Stimulated activated CD4-positive, alpha-beta T cell treated with anti-CD3 and anti-CD28 coated beads, Interleukin-2, amount 100 ng/mL, for 48 hours (primary cell): ENCODE measurements at places on chromosomes 2 and 18.

DNA sequence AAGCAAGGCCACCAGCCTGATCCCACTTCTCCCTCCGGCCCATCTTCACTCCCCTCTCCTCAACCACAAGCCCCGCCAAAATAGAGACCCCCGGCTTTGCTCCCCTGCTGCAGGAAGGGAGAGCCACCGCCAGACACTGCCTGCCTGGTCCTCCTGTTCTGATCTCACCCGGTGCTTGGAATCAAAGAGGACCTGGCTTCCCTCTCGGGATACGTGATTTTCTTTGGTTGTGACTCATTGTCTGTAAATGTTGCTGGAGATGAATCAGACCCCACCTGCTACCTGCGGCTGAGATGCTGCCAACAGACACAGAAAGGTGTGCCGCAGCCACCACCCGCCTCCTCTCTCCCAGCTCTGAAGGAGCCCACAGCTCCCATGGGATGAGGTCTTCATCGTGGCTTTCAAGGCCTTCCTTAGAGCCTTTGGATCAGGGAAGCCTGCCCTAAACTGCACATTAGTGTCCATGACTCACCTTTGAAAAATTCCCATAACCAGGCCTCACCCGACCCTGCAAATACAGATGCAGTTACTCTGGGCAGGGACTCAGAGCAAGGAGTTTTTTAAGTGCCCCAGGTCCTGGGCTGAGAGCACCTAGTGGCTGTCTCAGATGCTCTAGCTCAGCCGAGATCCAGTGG lies 79.4 kb upstream of the ZNF532 start:
- no peak for DNase-seq

DNA sequence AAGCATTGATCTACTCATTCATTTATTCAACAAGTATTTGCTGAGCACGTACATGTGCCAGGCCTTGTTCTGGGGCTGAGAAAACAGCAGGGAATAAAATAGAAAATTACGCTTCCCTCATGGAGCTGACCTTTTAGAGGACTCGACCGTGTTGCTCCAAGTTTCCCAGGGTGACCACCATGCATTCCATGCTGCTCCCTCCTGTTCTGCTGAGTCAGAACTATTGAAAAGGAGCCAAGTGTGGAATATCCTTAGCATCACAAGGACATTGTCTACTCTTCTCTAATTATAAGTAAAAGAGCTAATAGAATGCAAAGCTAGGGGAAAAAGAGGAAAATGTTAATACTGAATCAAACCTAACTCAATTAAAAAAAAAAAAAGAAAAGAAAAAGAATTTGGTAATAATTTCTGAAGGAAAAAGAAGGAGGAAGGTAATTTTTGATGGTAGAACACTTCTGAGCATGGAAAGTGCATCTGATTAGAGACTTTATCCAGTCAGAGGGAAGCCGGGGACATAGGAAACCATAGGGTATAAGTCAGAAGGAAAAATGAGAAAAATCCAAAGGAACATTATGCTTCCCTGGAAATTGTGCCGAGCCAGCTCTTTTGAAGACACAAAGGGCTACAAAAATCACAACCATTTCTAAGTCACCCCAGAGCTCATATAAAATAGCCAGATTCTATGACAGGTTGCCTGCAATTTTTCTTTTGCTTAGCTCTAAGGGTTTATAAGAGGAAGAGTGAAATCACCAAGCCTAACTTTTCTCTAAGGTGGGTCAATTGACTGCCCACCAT lies 339.4 kb downstream of the RND3 start:
- no peak for DNase-seq

GRCh38 chr2:156653675-156654074 lies 217.5 kb downstream of the GPD2 start:
- no peak for DNase-seq

- DNase-seq, result no peak
These were observed 557.9 kb downstream of the CCDC85A start for GRCh38 chr2:56741601-56742102.

DNA sequence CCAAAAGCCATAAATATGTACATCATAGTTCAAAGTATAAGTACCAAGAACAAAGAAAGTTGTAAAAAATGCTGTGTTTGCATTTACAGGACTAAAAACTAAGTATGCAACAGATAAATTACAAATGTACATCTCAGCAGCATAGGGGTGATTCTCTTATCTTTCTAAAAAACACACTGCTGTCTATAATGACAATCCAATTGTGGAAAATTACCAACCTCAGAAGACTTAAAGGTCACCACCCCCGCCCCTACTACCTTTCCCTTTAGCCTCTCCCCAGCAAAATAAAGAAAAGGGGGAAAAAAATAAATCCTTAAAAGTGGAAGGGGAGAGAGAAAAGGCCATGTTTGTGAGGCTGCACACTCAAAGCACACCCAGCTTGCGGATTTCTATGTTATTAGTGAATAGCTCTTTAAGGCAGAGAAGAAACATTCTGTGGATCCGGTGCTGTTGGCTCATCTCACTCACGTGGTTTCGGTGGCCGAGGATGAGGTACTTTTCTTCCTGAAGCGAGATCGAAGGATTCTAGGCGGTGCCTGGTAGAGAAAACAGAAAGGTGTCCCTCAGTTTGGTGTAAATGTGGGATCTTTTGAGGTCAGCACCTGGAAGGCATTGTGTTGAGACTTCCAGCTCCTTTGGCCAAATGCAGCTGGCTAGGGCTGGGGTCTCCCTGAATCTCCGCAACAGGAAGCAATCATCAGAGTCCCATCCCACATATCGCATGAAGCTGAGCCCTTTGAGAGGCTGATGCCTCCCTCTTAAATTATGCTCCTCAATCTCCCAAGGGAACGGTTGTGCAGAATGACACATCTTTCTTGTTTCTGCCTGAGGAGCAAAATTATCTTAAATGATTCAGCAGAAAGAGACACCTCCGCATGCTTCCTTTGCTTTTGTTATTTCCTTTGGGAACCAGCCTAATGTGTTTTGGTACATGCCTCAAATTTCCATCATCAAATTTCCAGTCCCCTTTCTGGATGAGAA lies 17.6 kb downstream of the MRPL35 start:
- DNase-seq, result no peak

DNA sequence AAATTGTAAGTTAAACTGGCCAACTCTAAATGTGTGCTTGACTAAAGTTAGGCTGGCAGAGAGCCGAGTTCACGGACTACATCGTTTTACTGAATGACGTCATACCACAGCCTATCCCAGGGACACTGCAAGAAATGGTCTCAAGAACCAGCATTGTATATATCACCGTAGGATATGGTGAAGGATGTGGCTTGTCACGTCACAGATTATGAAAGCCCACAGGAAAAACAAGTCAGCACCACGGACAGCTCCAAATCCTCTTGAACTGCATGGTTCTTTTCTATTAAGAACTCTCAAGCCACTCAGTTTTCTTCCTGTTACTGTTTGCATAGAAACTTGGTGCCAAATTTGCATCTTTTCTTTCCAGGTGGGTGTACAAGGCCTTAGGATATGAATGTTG lies 85.1 kb upstream of the ACAA2 start:
- peak; percentile 60 for DNase-seq
